Small intestine (tissue), 16 donors: ENCODE measurements at places on chromosomes 1 and 21.

GRCh38 chr1:158972841-158973240 is 36.9 kb upstream of the IFI16 start:
- DNase-seq, result no peak

DNA sequence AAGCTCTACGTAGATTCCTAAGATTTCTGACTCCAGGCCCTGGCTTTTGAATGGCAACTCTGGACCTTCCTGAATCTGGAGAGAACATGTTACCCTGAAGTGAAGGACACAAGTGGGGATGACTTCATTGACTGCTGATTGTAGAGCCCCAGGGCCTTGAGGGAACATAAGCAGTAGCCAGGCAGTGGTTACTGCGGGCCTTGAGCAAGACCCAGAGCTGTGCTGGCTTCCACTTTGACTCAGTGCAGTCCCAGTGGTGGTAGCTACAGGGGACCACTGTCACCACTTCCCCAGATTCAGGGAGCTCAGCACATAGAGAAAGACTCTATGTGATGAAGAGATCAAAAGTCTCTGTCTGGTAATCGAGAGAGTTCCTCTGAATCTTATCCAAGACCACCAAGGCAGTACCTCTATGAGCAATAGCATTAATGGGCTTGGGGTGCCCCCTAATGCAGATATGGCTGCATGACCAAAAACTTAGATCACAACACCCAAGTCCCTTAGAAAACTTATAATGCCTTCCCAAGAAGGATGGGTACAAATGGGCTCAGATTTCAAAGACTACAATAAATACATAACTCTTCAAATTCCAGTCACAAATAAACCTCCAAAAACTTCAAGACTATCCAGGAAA is 1278.3 kb downstream of the AMY1C start:
- no peak for DNase-seq

- DNase-seq, result peak; percentile 46
Measured at GRCh38 chr1:111990026-111990877, 784 bp upstream of the KCND3 start.

DNA sequence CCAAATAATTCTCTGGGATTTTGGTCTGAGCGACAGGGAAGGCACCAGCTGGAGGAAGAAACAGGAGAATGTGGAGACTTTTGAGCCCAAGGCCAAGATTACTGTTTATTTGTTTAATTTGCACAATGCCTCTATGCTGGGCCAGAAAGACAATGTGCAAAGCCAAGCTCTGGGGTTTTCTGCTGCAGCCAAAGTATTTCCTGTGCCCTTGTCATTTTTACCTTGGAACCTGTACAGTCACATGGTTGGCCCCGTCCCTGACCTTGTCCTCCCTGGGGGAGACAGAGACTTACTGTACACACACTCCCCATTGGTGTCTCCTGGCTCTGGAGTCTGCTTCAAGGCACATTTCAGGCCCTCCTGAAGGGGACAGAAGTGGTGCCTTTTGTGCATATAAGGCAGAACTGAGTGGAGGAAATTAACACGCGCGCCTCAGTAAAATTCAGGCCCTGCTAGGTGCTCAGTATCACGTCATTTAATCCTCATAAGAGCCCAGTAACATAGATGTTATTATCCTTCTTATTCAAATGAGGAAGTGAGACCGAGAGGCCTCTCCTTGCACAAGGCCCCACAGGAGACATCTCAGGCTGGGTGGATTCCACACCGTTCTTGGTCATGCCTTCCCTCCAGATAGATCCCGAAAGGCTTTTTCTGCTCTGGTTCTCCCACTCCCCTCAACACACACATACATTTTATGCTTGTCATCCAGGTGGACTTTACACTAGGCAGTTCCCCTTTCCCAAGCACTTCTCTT is 21.1 kb downstream of the C1orf115 start:
- no peak for DNase-seq

DNA sequence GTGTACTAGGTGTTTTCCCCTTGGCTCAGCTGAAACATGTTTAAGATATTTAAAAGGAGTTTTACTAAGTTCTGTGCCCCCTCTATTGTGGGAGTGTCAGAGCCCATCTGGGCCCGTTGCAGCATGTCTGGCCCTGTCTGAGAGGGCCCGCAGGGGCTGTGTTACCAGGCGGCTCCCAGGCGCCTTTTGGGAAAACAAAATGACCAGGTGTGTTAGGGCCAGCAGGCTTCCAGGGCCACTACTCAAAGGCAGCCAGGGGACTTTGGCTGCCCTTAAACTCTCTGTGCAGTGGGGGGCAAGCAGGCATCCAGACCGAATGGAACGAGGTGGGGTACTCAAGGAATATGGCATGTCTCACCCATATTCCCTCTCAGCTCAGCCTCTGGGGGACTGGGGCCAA is 111.7 kb downstream of the KCNN3 start:
- no peak for DNase-seq

DNA sequence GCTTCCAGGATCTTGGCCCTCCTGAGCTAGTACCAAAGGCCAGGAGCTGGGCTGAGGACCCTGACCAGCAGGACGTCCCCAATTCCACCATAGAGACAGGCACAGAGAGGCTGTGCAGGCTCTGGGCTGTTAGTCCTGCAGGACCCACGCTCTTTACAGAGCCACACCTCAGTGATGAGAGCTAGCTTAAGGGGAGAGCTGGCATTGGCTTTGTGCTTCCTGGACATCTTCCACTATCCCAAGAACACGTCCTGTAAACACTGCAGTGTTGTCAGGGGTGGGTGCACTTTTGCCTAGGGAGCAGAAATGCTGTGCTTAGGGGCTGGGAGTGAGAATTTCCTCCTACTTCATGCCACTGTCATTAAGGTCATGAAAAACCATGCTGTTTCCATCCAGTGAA is 91.7 kb upstream of the EDN2 start:
- DNase-seq, result no peak

- peak; percentile 30 for DNase-seq
Measured at GRCh38 chr1:3168678-3169077, 99.7 kb downstream of the PRDM16 start.

- peak; percentile 72 for DNase-seq
Measured at GRCh38 chr1:31371121-31371959, 1.5 kb downstream of the FABP3 start.

- no peak for DNase-seq
Measured at GRCh38 chr1:75165264-75165663, 31.1 kb downstream of the LHX8 start.

GRCh38 chr1:22775478-22775877 is 64.8 kb downstream of the EPHB2 start:
- DNase-seq, result no peak

- DNase-seq, result no peak
Measured at GRCh38 chr1:152860129-152860528, 333 bp downstream of the LCE7A start.

DNA sequence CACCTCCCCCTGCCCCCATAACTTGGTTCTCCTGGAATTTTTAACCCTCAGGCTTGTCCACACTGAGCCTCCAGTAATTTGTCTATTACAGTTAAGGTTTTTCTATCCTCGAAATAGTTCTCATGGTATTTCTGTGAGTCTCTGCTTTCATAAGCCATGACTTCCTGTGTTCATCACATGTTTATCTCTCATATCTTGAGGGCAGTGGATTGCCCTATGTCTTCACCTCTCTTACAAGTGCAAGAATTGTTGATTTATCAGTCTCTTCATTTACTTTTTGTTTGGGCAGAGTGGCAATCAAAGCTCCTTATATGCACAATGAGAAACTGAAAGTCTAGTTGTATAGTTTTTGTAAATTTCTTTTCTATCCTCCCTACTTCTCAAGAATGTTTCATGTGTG is 328.4 kb downstream of the PLA2G4A start:
- DNase-seq, result no peak

DNA sequence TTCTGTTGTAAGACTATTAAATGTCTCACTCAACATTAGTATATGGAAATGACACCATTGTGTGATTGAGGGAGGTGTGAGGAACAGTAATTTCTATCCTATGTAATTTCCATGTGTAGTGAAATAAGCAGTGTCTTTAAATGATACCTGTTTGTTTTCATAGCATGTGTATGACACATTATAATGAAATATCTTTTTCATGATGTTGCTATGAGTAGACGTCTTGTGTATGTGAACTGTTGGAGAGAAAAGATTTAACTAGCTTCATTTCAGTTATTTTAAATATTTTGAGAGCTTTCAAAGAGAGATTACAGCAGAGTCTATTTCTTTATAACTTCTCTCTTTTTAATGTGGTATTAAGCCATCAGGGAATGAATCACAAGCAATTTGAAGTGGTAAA is 71.5 kb upstream of the QSOX1 start:
- DNase-seq, result no peak

- DNase-seq, result peak; percentile 82
Measured at GRCh38 chr1:3419415-3420204, 34.9 kb upstream of the ARHGEF16 start.

DNA sequence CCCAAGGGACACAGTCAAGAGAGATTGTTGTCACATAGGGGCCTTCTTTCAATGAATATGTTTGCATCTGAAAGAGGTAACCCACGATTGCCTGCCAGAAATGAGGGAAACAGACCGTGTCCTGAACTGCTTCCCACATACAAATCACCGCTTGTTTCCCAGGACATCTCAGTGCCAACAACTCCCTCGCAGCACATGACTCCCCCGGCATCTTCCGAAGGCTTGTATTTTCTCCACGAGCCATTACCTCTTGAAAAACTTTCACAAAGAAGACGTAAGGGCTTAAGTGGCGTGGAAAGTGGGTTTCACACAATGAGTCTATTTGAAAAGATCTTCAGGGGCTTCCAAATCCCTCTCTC is 31.6 kb upstream of the PDE9A start:
- DNase-seq, result no peak

DNA sequence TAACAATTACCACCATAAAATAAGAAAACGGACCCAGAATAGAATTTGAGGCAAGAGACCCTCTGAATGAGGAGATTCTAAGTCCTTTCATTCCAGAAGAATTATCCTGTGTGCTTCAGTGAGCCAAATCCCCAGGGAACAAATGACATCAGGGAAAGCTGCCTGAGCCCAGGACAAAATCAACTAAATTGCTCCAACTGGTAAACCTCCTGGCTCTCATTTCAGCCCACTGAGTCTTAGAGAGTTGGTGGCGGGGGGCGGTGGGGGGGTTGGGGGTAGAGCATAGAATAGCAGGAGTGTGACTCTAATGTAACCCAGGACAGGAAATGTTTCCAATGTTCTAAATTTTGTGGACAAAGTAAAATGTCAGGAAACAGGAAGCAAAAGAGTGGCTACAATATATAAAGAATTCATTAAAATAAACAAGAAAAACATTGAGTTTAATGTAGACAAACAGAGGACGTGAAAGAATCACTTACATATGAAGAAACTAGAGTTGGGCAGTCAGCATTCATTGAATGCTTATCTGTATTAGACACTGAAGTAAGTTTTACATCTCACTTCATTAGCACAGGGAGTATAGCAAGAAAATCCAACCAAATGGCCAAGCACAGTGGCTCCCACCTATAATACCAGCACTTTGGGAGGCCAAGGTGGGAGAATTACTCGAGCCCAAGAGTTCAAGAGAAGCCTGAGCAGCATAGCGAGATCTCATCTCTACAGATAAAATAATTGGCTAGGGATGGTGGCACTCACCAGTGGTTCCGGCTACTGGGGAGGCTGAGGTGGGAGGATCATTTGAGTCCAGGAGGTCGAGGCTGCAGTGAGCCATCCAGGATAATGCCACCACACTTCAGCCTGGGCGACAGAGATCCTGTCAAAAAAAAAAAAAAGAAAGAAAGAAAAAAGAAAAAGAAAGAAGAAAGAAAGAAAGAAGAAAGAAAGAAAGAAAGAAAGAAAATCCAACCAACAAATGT is 75.1 kb downstream of the DHRS3 start:
- no peak for DNase-seq

- DNase-seq, result peak; percentile 23
Measured at GRCh38 chr21:38822778-38823238, 17.1 kb downstream of the ETS2 start.

DNA sequence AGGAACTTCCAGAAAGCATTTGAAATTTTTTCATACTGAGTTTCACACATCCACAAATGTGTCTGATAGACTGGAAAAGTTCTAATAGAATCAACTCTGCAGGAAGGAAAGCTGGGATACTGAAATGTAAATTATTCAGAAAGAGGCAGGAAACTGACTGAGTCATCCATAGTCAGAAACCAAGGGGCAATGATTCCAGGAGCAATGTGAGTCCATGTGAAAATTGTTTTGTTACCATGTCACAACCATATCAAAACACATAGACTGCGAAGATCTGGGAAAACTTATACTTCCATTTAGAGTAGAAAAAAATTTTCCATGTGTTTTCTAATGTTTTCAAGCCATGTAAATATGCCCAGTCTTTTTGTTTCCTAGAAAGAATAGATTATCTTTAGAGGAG is 142.3 kb upstream of the TMPRSS15 start:
- no peak for DNase-seq

- no peak for DNase-seq
Measured at GRCh38 chr1:38114241-38115026, 67.8 kb upstream of the POU3F1 start.

GRCh38 chr1:191438979-191439378 is 719.3 kb upstream of the RGS18 start:
- no peak for DNase-seq

GRCh38 chr21:15676935-15677334 is 52.8 kb upstream of the USP25 start:
- DNase-seq, result no peak

- DNase-seq, result no peak
Measured at GRCh38 chr1:37469386-37469785, 5.0 kb upstream of the ZC3H12A start.
